ENCODE measurements at places on chromosomes 2 and 18.

GRCh38 chr2:25127646-25128045 is 40.7 kb downstream of the POMC start:
- no peak for DNase-seq

DNA sequence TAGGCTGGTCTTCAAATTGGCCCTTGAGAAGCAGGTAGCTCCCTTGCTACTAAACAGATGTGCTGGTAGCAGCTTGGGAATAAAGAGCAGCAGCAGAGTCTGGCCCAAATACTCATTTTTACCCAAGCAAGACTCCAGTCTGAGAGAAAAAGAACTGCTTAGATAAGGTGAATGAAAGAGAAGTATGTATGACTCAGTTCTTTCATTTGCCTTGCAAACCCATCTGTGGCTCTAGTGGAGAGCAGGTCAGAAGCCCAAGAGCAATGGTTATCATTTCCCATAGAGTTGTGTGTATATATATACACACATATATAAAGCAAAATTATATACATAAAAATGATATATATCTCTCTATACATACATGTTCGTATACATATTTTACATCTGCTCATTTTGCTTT is 80.3 kb downstream of the CAMKMT start:
- DNase-seq, result no peak

- no peak for DNase-seq
Observed at GRCh38 chr2:233349005-233349998, 5.0 kb upstream of the DGKD start.

DNA sequence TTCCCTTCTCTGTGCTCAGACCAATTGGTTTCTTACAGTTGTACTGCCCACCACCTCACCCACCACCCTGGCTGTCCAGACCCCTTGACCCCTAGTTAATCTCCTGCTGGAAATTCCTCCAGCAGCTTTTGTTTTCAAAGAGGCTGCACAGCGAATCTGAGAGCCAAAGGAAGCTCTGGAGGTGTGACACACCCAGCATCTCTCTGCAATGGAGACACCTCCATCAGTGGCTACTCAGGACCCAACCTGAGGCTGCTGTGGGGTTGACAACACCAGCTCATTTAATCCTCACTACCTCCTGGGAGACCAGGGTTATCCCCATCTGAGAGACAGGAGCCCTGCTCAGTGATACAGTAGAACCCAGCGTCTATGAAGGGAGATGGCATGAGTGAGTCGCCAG is 86.4 kb downstream of the BIN1 start:
- DNase-seq, result no peak

GRCh38 chr2:68879296-68879695 is 8.1 kb upstream of the BMP10 start:
- DNase-seq, result no peak

DNA sequence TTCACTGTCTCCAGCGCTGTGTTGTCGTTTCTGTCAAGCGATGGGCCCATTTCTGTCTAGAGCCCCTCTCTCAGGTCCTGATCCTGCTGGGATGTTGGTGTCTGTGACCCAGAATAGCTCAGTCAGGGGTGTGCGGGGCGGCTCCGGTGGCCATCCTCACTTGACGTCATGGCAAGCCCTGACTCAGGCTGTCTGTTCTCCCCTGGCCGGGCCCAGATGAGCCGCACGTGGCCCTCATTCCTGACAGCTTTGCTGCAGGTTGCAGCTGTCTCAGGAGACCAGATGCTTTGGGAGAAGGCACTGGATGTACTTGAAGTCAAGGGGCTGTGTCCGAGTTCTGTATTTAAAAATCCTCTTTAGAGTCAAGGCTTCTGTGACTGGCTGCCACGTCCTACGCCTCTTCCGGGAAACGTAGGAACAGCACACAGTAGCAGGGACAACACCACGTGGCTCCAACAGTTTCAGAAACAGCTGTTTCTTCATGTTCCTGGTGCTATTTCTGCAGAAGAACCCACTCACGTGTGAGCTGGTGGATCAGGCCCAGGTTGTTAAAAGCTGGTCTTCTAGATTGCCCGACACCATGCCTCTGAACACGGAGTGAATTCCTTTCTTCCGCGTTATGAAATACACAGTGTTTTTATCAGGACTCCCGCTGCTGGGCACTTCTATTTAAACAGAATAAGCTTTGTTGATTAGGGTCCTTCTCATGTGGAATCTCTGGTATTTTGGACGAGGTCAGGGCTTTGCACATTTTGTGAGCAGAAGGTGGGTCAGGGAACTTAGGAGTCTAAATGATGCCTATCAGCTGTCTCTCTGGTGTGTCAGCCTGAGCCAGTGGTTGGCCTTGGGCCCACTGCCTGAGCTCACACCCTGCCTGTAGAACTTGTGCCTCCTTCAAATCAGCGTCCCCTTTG is 28.3 kb upstream of the NTSR2 start:
- DNase-seq, result no peak

GRCh38 chr2:224584111-224584784 is 915 bp downstream of the CUL3 start:
- peak; percentile 28 for DNase-seq

GRCh38 chr2:233094614-233095013 is 34.5 kb downstream of the INPP5D start:
- no peak for DNase-seq

DNA sequence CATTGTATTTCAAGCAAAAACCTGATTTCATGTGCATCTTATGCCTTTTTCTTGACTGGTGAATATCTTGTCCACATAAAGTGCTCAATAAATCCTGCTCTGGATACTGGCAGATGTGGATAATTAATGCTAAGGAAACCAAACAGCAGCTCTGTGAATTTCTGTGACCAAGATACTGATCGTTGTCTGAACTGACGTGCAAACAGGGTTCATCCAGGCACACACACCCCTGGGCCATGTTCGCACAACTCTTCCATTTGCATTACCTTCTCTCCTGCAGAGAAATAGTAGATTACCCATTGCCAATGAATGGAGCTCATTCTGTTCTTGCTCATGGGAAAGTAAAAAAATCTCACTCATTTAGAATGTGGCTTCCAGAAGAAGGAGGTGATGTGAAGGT is 316.2 kb upstream of the TRIB2 start:
- no peak for DNase-seq

- DNase-seq, result no peak
Observed at GRCh38 chr2:7379799-7380198, 462.6 kb downstream of the RNF144A start.

GRCh38 chr2:108621687-108622681 is 87.7 kb downstream of the LIMS1 start:
- peak; percentile 38 for DNase-seq

DNA sequence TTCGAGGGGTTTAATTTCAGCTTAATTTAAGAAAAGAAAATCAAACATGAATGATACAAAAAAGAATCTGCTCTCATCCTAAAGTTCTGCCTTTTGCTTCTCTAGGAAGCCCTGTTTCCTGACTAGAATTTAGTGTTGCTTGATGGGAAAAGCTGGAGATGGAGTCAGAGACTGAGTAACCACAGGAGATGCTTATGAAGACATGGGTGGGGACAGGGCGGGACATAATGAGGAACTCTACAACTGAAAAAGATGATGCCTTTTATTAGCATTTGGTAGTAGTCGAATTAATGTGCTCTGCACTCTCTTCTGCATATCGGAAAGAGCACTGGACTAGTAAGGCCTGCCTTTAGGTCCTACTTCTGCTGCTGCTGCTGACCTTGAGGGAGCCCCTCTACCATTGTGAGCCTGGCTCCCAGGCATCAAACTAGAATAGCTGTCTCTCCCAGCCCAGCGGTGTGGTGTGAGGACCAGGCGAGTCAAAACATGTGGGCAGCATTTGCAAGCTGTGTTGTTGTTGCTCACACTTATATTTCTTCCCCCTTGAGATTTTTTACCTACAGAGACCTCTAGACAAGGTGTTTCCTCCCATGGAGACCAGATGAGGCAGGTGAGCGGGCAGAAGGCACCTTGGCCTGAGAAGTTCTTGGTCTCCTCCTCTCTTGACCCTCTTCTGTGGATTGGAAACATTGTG is 61.5 kb downstream of the INPP4A start:
- DNase-seq, result no peak

- DNase-seq, result no peak
Observed at GRCh38 chr2:233244818-233245217, 6.7 kb upstream of the ATG16L1 start.

- DNase-seq, result no peak
Observed at GRCh38 chr2:143504397-143504796, 375.2 kb downstream of the ARHGAP15 start.

GRCh38 chr2:232534940-232535651 is 4.4 kb upstream of the CHRNG start:
- DNase-seq, result no peak

- DNase-seq, result no peak
Observed at GRCh38 chr2:224885836-224886547, 156.3 kb downstream of the DOCK10 start.

- no peak for DNase-seq
Observed at GRCh38 chr2:86338778-86339295, 1.4 kb upstream of the REEP1 start.

DNA sequence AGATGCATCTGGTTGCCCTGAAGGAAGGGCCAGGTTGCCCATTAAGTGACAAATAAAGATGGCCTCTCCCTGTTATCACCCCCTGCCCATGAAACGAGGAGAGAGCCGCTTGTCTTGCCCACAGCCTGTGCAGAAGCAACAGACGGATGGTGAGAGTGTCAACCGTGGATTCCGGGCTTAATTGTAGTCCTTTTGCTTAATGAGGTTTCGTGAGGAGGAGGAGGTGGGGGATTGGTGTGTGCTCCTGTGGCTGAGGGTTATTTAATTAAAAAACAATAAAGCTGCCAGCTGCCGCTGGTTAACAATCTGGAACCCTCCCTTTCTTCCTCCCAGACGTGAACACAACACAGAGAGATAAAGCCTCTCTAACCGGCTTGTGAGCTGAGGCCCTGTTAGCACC is 188.0 kb upstream of the PARD3B start:
- DNase-seq, result no peak

GRCh38 chr2:162058973-162059668 is 14.9 kb downstream of the DPP4 start:
- DNase-seq, result no peak

DNA sequence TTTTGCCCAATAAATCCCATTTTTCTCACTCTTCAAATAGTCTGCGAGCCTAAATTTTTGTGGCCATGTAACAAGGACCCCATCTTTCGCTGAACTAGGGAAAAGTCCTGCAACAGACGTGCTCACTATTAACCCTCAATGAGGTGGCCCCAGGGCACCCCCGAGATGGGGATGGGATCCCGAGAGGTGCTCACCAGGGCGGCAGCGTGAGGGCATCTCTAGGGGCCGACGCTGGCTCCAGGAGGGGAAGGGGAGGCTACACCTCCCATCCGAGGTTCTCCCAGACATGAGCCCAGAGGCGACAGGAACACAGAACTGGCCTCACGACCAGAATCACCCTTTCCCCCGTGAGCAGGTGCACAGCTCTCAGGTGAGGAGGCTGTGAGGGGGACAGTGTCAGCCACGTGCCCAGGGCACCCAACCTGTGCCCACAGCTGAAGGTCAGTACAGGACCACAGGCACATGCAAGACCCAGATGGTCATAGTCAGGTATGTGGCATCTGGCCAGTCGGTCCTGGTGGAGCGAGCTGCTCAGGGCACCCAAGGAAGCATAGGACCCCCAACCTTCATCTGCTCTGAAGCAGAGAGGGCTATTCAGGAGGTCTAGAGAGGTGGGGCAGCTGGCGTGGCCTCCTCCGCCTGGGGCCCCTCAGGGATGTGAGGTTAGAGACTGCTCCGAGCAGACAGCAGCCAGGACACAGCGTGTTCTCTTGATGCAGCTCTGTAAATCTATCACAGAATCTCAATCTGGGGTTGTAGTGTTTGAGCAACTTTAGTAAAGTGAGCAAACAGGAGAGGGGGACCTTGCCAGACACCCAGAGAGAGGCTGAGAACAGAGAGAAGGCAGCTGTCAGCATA is 62.8 kb downstream of the PXDN start:
- DNase-seq, result no peak

DNA sequence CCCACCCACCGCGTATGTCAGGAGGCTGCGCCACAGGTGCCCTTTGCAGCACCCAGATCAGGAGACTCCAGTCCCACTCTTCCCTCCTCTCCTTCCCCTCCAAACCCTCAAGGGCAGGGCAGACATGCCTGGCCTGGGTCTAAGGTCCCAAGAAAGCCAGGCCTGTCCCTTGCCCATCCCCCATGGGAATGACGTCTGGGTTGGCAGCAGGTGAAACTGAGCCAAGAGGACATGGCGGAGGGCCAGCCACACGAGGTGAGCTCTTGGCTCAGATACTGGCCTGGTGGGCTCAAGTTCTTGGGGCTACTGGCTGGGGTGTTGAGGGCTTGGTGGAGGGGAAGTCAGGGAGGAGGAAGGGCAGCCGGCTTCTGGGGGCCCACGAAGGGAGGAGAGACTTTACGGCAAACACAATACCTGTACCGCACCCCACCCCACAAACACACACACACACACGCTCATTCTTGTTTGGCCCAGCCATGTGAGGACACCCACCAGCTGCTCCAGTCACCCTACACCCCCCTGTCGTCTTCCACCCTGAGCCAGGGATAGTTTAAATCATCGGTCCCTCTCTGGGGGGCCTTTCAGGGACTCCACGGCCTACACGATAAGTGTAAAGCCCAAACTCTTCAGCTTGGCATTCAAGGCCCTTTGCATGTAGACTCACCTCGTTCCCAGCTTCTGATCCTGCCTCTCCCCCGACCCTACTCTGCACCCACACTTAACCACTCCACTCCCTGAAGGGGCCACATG is 24.1 kb upstream of the TNS1 start:
- no peak for DNase-seq

DNA sequence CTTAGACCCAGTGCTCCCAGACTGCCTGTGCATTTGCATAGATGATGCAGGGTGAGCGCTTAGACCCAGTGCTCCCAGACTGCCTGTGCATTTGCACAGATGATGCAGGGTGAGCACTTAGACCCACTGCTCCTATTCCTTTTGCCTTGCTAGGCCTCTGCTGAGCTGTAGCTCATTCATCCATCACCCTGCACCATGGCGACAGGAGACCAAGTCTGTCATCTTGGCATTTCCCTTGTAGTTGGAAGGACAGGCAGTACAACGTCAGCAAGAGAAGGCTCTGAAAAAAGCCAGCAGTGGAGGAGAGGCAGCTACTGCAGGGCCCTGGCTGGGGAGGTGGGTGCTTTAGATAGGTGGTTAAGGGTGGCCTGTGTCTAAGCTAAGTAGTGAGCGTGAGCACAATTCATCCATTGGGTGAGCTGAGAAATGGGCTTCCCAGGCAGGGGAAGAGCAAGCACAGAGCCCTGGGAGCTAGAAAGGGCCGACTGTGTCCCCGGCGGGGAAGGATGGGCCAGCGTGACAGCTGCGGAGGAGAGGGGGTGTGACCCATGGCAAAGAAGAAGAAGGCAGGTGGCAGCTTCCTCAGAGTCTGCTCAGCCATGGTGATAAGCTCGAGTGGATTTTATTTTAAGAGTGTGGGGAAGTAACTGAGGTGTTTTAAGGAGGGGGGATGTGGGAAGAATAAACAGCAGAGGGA is 108.8 kb downstream of the LPIN1 start:
- DNase-seq, result no peak

GRCh38 chr2:105763076-105763475 is 18.4 kb downstream of the NCK2 start:
- DNase-seq, result no peak

- DNase-seq, result no peak
Observed at GRCh38 chr18:75211626-75211952, 992 bp downstream of the TSHZ1 start.

GRCh38 chr2:20178249-20178607 is 46.7 kb downstream of the SDC1 start:
- no peak for DNase-seq
